ENCODE measurements at places on chromosomes 12 and 14.

- DNase-seq, result no peak
Observed at GRCh38 chr14:36605506-36605857, 23.1 kb upstream of the NKX2-8 start.

GRCh38 chr12:43062201-43062895 is 472.8 kb upstream of the PRICKLE1 start:
- DNase-seq, result no peak

DNA sequence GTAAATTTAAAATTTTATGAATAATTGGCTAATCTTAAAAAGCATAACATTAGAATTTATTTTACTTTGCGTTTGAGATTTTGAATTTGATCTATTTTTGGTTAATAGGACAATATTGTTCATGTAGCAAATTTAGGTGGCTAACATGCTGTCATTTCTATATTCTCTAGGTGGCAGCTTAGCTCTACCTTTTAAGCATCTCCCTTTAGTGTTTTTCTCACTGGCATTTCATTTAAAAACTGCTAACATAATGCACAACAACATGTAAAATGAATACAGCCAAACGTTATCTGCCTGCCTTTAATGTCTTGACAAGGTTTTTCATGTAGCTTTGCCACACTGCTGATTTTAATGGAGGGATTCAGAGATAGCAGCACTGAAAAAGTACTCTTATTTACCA is 272.4 kb upstream of the FBXO33 start:
- no peak for DNase-seq

DNA sequence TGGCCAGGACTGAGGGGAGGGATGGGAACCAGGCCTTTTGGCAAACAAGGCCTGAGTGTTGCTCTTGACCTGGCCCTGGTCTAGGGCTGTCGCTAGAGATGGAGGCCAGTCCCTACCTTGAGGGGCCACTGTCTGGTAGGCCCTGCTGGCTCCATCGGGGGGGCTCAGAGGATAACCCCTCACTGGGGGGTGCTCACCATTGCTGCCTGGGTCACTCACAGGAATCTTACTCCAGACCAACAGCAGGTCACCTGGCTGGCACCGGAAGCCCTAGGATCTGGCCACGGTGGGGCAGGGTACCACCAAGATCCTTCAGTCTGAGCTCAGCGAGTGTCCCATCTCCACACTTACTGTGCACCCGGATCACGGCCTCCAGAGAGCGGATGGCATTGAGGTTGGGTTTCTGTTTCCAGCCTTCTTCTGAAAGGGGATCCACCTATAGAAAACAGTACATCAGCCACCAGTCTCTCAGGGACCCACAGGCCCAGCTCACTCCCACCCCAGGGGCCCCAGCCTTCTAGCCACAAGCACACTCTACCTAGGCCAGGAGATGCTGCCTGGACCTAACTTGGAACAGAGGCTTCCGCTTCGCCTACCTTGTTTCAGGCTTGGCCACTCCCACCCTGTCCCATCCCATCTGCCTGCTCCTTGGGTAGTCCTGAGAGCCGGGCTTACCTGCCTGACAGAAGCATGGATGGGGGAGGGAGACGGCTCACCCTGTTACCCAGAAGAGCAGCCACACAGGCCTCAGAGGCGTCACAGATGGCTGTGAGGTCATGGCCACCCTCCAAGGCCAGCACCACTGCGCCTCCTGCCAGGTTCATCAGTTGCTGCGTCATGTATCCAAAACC is 12.2 kb downstream of the SLC48A1 start:
- no peak for DNase-seq

GRCh38 chr14:32381869-32382268 is 52.8 kb downstream of the AKAP6 start:
- no peak for DNase-seq

GRCh38 chr14:102496958-102497744 is 12.4 kb downstream of the ANKRD9 start:
- DNase-seq, result no peak

DNA sequence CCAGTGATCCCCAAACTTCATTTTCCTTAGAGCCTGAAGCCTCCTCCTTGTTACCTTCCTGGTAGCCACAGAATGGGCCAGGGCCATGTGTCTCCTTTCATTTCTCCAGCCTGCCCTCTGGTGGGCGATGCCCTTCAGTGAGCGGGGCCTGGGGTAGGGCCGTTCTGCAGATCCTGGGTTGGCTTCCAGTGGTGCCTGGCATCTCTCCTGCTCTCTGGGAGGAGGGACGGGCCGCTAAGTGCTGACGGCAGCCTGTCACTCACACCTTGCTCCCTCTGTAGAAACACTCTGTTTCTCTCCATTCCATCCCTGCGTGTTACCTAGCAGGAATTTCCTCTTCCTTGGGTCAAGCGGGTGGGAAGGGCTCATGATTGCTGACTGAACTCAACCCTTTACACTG is 232.1 kb downstream of the CACNA1C start:
- peak; percentile 78 for DNase-seq

- no peak for DNase-seq
Observed at GRCh38 chr12:53543539-53543938, 36.3 kb upstream of the NPFF start.

DNA sequence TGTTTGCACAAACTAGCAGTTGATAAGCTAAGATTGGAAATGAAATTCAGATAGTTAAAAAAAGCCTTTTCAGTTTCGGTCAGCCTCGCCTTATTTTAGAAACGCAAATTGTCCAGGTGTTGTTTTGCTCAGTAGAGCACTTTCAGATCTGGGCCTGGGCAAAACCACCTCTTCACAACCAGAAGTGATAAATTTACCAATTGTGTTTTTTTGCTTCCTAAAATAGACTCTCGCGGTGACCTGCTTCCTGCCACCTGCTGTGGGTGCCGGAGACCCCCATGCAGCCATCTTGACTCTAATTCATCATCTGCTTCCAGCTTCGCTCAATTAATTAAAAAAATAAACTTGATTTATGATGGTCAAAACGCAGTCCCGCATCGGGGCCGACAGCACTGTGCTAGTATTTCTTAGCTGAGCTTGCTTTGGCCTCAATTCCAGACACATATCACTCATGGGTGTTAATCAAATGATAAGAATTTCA is 335.6 kb downstream of the TMEM121 start:
- DNase-seq, result no peak

DNA sequence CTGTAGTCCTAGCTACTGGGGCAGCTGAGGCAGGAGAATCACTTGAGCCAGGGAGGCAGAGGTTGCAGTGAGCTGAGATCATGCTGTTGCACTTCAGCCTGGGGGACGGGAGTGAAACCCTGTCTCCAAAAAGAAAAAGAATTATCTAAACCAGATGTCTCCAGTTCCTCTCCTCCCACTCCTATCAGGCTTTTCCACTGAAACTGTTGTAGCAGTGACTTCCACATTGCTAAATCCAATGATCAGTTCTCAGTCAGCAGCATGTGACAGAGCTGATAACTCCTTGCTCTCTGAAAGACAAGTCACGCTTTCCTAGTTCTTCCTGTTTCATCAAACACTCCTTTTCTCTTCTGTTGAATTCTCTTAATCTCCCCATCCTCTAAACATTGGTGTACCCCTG is 8.6 kb downstream of the SLC38A6 start:
- no peak for DNase-seq

GRCh38 chr12:106791531-106791930 is 17.0 kb downstream of the RIC8B start:
- DNase-seq, result no peak

- no peak for DNase-seq
Observed at GRCh38 chr12:6547987-6548386, 7.9 kb downstream of the IFFO1 start.

- no peak for DNase-seq
Observed at GRCh38 chr14:70954068-70954467, 46.8 kb downstream of the PCNX1 start.

DNA sequence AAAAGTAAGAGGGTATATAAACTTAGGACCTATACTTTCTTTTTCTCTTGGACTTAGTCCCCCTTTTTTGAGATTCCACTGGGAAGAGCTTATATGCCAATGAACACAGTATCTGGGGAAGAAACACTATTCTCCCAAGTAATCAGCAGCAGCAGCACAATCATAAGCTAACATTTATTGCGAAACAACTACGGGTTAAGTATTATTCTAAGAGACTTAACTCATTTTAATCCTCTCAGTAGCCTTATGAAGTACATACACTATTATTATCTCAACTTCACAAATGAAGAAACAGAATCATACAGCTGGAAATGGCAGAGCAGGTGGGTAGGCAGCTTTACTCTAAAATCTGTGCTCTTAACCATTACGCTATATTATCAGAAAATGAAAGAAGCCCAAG is 27.9 kb downstream of the BAZ2A start:
- DNase-seq, result no peak

DNA sequence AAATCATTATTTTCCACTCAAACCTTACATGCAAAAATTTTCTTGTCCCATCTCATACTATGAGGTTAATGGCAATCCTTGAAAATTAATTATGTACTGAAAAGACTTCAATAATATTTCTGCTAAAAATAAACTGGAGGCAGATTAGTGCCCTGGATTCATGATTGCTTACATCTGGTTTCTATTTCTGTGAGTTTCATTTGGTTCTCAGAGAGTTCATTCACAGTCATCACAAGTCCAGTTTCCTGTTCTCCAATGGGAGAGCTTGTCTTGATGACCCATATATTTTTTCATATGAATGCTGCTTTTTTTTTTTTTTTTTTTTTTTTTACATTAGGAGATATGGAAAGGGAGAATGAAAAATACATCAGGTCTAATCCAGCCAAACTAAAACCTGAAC is 6.6 kb upstream of the PTHLH start:
- DNase-seq, result no peak

GRCh38 chr12:19251481-19252132 is 122.1 kb downstream of the PLEKHA5 start:
- DNase-seq, result no peak

- no peak for DNase-seq
Observed at GRCh38 chr14:89327771-89328212, 89.2 kb downstream of the FOXN3 start.

DNA sequence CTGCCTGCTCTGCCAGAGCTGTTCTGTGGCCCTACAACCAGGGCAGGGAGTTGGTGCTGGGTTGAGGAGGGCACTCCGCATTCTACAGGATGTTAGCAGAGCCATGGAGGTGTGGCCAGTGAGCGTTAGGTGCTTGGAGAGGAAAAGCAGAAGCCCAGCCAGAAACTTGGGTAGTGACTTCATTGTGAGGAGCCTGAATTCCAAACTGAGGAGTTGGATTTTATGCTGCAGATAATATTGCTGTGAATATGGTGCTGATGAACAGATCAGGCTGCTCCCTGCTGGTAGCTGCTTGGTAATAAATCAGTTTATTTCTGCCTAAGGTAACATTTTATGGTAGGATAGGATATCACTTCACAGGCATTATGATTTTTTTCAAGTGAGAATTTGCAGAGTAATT is 7.1 kb upstream of the CCDC175 start:
- no peak for DNase-seq

DNA sequence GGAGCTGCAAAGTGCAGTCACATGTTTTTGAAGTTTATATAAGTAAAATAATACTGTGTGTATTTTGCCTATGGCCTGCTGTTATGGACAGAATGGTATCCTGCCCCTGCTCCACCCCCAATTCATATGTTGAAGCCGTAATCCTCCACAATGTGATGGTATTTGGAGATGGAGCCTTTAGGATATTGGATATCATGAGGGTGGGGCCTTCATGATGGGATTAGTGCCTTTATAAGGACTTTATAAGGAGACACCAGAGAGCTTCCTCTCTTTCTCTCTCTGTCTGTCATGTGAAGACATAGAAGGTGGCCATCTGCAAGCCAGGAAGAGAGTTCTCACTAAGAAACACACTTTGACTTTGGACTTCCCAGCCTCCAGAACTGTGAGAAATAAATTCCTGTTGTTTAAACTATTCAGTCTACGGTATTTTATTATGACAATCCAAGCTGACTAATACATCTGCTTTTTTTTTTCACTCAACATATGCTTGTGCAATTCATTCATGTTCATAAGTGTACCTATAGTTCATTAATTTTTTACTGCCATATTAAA is 3.1 kb upstream of the CHPT1 start:
- no peak for DNase-seq

GRCh38 chr12:96510306-96510764 is 21.0 kb downstream of the CFAP54 start:
- no peak for DNase-seq
